ENCODE measurements at places on chromosomes 5 and 9.
A peak's percentile ranks its signal among the peaks of the same experiment; 100 is the strongest.

GRCh38 chr9:81635521-81636254 lies 53.7 kb downstream of the TLE1 start:
- DNase-seq, result peak; percentile 72

GRCh38 chr5:97906135-97906534 lies 723.1 kb upstream of the RIOK2 start:
- DNase-seq, result no peak

DNA sequence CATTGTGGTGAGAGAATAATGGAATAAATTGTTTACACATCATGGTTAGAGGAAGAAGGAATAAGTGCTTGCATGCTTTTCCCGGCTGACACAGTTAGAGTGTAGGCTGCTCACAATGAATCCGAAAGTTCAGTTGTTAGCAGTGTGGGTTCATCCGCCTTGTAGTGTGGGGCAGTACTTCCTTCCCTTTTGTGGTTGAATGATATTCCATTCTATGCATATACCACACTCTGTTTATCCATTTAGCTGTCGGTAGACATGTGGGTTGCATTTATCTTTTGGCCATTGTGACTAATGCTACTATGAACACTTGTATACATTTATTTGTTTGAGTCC lies 84.0 kb downstream of the COL5A1 start:
- DNase-seq, result no peak

- DNase-seq, result no peak
These were observed 532.2 kb upstream of the WWC1 start for GRCh38 chr5:167759057-167759821.

DNA sequence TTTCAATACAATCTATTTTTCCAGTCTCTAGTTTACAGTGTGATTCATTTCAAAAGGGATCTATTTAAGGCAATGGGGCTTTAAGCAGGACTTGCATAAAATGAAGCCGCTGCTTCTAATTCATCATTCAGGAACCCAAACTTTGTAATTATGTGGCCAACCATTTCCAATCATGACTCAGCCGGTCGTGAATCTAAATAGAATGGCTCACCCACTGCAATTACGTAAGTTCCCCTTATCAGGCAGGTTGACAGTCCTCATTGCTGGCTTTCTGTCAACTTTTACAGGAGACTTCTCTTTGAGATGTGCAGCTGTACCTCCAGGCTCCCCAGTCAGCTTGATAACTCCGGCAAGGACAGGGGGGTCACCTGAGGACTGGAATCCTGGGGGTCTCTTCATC lies 152.8 kb upstream of the DAP start:
- peak; percentile 45 for DNase-seq

DNA sequence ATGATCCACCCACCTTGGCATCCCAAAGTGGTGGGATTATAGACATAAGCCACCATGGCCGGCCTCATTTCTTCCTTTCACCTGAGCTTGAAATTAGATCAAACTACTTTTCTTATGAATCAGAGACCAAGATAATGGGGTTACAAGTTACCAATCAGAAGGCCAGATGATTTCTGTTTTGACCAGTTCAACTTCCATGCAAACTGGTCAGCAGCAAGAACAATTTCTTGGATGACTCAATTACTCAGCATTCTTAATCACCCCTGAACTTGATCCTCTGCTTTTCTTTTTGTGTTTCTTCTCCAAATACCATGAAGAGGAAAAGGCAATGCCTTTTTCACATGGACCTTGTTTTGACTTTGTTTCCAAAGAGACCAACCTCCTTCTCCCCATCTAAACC lies 10.0 kb upstream of the PLIN2 start:
- DNase-seq, result peak; percentile 55

- no peak for DNase-seq
These were observed 20.5 kb downstream of the AQP3 start for GRCh38 chr9:33426843-33427293.

- peak; percentile 41 for DNase-seq
These were observed 26.3 kb downstream of the NR3C1 start for GRCh38 chr5:143376911-143377813.

GRCh38 chr5:175032741-175033151 lies 308.4 kb downstream of the MSX2 start:
- no peak for DNase-seq

DNA sequence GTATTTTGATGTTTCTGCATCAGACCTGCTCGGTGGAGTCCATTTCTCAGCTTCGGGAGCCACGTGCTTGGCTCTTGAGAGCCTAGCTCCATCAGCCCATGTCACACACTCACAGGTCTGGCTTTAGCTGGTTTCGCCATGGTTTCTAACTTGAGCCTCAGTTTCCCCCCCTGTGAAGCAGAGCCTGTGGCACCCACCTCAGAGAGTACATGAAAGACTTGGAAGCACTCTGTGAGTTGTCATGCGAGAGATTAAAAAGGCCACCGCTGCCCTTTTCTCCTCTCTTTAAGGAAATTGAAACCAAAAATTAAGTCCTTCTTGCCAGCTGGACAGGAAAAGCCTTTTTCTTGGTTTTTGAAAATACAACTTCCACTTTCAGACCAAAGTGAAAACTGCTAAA lies 8.8 kb downstream of the TENT4A start:
- DNase-seq, result peak; percentile 23

DNA sequence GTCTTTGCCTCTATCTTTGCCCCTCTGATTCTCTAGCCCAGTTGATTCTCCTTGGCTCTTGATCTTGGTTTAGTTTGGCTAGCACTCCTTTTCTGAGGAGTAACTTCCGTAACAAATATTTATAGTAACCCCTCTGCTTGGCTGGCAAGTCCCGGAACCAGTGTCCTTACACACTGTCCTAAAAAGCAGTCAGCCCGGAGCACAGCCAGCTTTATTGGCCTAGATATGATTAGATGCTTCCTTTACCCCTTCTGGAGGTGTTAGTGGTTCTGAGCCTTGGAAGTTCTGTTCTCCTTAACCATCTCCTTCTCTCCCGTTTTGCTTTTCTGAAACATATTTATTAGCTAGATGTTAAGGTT lies 17.0 kb upstream of the MSMP start:
- no peak for DNase-seq

DNA sequence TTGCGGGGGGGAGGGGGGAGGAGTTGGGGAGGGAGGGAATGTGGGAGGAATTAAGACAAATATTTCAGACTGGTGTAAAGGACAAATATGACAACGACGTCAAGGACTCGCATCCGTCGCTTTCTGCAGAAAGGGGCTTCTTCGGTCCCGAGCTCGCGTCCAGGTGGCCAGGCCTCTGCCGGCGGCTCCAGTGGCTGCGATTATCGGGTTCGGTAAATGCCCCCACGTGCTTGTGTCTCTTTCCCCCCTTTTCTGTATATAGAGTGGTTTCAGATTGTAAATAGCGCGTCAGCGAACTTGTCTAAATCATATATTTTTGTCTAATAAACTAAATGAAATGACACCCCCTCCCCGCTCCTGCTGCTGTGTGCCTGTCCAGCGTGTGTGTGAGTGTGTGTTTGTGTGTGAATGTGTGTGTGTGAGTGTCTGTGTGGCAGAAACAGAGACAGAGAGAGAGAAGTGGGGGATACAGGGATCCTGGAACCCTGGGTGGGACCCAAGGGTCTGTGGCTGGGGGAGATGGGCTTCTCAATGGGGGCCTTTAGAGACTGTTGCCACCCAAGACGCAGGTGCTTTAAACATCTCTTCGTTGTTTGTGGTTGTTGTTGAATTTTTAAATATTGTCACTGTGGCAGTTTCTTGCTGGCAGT lies 5.6 kb downstream of the IRX1 start:
- no peak for DNase-seq

- DNase-seq, result no peak
These were observed 72.4 kb downstream of the KIAA0825 start for GRCh38 chr5:94545870-94546625.

GRCh38 chr5:89606939-89607534 lies 724.1 kb upstream of the MEF2C start:
- no peak for DNase-seq

GRCh38 chr5:107949688-107950341 lies 279.1 kb upstream of the EFNA5 start:
- no peak for DNase-seq

DNA sequence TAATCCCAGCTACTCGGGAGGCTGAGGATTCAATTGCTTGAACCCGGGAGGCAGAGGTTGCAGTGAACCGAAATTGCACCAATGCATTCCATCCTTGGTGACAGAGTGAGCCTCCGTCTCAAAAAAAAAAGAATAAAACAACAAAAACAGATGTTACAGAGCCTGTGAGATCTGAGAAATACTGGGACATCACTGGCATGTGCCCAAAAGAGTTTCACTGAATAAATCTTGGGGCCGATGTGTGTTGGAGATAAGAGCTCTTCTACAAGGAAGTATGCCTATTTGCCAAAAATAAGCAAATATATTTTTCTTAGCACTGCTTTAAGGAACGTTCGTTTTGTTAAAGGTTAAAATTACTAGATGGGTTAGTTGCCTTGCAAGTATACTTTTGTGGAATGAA lies 55.1 kb downstream of the KIAA1958 start:
- peak; percentile 29 for DNase-seq

- no peak for DNase-seq
These were observed 158.5 kb downstream of the FSTL4 start for GRCh38 chr5:133453831-133454230.

GRCh38 chr5:9524941-9525340 lies 20.9 kb downstream of the SEMA5A start:
- no peak for DNase-seq

DNA sequence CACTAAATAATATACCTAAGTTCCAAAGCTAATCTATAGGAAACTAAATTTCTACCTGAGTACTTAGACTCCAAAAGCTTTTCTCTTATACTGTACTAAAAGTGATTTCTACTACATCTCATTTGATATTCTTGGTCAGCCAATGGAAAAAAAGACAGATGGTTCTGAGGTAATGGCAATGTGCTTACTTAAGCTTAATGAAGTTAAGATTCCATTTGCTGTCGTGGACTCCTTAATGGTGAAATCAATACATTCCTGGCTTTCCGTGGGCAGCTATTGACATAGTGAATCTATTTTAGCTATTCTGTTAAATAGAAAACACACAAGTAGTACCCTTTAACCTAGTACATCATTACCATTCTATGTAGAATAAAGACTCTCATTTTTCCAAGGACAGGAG lies 1825.6 kb upstream of the CDH9 start:
- DNase-seq, result no peak

DNA sequence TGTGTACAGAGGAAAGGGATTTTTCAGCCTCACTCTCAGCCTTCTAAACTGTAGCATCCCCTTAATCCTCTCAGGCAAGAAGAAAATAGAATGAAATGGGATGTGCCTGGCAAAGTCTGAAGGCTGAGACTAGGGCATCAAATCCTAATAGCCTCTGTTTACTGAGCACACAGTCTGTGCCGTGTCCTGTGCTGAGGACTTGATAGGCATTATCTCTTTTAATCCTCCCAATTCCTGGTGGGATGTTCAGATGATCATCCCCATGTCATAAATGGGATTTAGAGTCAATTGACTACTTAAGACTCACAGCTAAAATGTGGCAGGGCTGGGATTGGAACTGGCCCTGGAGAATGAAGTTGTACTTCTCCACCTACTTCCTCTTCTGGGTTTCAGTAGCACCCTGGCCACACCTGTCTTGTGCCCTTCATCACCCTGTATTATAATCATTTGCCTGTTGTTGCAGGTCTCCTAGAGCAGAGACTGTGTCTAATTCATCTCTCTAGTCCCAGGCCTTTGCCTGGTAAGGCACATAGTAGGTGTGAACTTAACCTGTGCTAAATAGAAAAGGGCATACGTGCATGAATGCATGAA lies 81.0 kb downstream of the WWC1 start:
- DNase-seq, result no peak

DNA sequence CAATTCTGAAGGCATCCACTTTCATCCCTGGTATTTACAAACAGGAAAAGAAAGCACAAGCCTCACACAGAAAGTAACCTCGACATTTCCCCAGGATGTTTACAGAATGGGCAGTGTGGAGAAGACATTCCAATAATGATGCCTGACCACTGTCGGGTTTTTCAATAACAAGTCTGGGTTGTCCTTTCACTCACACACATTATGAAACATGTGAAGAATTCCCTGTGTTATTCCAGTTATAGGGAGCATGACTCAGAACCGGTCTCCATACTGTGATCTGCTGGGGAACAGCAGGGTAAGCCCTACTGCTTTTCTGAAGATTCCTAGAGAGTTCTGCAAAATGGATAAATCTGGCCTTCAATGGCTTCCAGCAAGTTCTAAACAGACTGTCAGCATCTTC lies 155.3 kb downstream of the ADAMTS12 start:
- DNase-seq, result peak; percentile 77

Measured in GM03348 (cell line).